ENCODE measurements at places on chromosomes 1 and 21.

DNA sequence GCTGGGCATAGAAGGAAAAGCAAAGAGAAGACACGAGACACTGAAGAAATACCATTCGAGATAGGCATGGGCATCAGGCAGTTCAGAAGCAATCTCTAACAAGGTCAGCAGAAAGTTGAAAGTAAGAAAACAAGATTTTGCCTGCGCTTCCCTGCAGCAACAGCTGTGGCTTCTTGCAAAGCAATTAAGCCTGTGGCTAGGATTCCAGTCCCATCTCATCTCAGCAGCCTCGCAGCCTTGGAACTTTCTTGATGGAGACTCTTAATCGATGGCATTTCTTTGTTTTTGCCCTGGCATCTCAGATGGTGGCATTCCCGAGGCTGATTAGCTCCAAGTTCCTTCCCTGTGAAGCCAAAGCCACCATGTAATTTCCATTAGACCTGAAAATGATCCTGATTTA, 64.6 kb upstream of the SPAG17 start:
- no peak for DNase-seq

DNA sequence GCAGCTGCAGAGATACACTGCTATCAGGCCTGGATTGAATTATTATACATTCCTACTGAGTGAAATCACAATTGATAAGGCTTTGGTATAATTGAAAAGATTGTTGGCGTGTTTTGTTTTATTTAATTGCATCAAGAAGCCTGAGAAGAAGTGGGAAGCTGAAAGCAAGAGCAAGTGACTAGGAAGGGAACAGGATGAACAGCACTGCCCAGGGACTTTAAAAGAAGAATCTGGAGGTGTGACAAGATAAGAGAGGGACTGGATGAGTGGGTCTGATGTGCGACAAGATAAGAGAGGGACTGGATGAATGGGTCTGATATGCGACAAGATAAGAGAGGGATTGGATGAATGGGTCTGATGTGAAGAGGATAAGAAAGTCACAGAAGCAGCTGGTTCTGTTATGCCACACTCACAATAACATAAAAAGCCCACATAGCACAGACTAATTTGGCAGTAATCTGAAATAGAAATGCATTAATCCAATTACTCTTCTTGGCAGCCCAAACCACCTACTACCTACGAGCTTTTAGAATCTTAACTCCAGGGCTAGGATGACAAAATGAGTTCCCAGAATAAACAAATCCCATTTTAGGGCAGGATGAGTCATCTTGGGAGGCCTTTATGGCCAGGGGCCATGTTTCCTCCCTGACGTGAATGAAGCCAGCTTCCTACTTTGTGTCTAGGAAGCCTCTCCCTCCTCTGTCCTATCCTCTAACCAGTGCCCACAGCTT, 129.7 kb downstream of the DUSP10 start:
- peak; percentile 45 for DNase-seq

DNA sequence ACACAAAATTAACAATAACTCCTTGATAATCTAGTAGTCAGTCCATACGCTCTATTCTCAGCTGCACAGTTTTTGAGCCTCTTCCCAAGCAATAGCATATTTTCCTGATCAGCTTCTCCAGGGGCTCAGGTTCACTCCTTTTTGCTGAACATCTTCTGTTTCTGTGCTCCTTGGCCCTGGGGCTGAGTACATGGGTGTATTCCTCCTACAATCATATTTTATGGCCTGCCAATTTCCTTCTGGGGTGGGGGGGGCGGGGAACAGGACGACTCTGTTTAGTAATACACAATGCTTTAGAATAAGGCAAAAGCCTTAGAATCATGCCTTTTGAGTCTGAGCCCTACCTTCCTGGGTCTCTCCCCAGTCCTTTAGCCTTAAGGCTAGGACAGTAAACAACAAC, 8.5 kb downstream of the CLDN19 start:
- DNase-seq: no peak

DNA sequence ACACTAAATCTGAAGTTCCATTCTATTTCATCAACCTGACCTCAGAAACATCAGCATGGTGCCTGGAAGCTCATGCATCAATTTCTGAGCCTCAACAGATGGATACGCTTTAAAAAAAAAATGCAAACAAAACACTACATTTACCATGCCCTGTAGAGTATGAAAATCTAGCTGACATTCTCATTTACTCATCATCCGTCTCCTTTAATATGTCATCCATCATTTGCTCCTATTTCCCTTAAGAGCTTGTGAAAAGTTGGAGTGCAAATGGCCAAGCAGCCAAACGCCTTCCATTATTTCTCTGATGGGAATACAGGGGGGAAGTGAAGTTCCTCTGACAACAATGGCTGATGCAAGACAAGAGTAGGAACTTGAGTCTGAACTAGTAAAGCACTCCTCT, 295.0 kb downstream of the TGFB2 start:
- no peak for DNase-seq

DNA sequence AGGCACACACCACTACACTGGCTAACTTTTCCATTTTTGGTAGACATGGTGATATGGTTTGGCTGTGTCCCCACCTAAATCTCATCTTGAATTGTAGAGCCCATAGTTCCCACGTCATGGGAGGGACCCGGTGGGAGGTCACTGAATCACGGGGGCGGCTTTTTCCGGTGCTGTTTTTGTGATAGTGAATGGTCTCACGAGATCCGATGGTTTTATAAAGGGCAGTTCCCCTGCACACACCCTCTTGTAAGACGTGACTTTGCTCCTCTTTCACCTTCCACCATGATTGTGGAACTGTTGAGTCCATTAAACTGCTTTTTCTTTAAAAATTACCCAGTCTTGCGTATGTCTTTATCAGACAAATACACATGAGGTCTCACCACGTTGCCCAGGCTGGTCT, 1.3 kb upstream of the FTCD start:
- no peak for DNase-seq

GRCh38 chr1:65955071-65955470, 162.4 kb downstream of the PDE4B start:
- DNase-seq: no peak

GRCh38 chr1:15264769-15265168, 17.7 kb downstream of the FHAD1 start:
- DNase-seq: no peak

DNA sequence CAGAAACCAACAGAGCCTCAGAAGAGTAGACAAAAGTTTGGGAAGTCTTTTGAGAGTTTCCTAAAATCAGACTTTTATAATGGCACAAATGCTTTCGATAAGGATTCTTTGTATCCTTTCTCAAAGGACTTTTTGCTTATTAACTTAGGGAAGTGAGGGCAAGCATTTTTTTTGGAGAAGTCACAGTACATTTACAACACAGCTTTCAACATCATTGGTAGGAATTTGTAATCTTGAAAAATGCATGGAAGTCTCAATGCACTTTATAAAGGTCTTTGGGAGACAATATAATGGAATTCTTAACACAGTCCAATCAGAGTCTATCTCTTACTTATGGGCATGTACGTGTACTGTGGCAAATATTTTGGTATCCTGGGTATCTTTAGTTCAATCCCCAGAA, 325.8 kb upstream of the NR5A2 start:
- no peak for DNase-seq

DNA sequence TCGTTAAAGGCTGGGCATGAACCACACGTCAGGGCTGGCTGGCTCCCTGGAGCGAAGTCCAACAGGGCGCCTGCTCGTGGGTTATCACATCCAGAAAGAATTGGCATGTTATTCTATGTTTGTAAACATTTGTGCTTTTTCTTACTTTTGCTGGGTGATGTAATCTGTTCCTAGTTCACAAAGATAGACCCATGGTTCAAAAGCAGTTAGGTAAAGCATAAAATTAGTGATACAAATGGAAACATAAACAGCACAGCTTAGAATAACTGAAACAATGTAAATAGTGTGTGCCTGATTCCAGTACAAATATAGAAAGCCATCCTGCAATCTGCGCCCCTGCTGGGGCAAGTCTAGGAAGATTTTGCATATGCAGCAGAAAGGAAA, 184.0 kb upstream of the C1orf174 start:
- DNase-seq: no peak

- no peak for DNase-seq
These were observed 18.6 kb upstream of the LRIF1 start for GRCh38 chr1:110982320-110982719.

- DNase-seq: no peak
These were observed 94.8 kb upstream of the KIAA0040 start for GRCh38 chr1:175287377-175287776.

DNA sequence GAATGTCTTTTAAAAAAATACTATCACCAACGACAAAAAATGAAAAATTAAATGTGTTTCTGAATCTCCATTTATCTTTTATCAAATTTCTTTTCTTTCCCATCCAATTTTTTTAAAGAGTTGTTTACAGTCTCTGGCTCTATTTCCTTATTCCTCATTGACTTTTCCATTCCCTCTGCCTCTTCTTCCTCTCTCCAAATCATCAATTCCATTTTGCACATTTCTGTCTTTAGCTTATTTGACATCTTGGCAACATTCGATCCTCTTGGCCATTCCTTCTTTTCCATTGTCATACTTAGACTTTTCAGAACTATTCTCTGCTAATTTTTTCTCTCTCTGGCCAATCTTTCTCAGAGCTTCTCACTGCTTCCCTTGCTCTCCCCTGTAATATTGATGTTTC, 497.6 kb downstream of the PLPP3 start:
- no peak for DNase-seq

DNA sequence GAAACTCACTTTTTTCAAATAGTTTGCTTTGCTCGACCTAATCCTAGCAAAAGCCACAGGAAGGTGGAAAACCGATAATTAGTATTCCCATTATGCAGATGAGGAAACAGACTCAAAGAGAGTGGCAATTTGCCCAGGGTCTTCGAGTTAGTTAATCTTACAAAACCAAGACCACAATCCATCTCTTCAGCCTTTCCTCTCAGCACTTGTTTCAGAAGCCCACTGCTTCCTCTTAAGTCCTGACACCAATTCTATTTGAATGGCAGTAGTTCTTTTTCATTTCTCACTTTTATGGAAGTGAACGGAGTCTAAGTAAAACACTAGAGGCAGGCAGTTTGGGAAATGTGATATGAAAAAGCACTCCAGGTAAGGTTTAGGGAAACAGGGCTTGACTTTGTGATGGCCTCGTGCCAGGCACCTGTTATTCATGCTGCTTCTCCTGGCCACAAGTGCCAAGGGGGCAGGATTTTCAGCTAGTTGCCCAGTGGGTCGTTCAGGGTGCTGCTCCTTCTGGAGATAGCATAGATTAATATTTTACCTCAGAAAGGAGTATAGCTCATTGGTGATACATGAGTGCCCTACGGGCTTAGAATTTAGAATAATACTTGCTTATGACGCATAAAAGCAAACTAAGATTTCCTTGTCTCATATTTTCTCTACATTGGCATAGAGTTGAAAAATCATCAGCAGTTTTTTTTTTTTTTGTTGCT, 76.6 kb upstream of the NRIP1 start:
- DNase-seq: no peak

GRCh38 chr1:236457775-236458174, 63.7 kb downstream of the EDARADD start:
- DNase-seq: no peak

- no peak for DNase-seq
These were observed 47.6 kb downstream of the SEC16B start for GRCh38 chr1:177922209-177922608.

GRCh38 chr1:216804111-216804510, 80.9 kb upstream of the ESRRG start:
- no peak for DNase-seq

- DNase-seq: no peak
These were observed 845.5 kb upstream of the ADGRL4 start for GRCh38 chr1:79852004-79852403.

- peak; percentile 73 for DNase-seq
These were observed 25.1 kb upstream of the B3GALT2 start for GRCh38 chr1:193211539-193211938.
